Uterus (tissue), 4 donors: ENCODE measurements at places on chromosomes 16 and 17.

- DNase-seq, result no peak
Measured at GRCh38 chr17:46842835-46843234, 8.5 kb upstream of the WNT9B start.

- no peak for DNase-seq
Measured at GRCh38 chr16:82657239-82657638, 30.5 kb downstream of the CDH13 start.

- DNase-seq, result no peak
Measured at GRCh38 chr17:49910094-49910857, 58.7 kb upstream of the DLX4 start.

GRCh38 chr17:14746822-14747602 lies 446.1 kb downstream of the HS3ST3B1 start:
- no peak for DNase-seq

DNA sequence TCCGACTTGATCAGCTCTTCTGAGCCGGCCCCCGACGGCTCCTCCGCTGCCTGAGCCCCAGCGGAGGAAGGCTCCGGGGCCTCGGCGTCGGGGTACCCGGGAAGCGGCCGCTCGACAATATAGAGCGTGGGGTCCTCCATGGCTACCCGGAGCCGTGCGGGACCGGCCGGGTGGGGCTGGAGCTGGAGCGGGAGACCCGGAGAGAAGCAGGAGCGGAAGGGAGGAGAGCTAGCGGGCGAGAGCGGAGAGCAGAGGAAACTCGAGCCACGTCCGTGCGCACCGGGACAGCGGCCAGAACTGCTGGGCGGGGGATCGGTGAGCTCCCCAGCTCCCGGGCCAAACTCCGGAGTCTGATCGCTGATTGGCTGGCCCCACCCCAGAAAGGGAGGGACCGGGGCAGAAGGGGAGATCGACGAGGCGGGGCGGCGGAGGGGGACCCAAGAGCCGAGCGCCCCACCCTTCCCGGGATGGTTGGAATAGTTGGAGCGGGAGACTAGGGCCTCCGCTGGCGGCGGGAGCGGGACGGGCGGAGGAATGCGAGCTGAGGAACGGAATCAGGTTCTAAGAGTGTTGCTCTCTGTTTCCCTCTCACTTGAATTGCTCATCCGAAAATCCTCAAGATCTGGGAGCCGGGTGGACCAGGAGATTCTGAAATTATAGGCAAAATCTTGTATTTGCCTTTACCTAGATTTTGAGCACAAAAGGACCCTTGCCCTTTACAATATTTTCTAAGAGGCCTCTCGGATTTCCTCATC lies at the start of gene CAVIN1:
Gene CAVIN1, minus strand, starts transcription at position 299 of the 755 bp plus-strand sequence. Its CDS starts 159 bp downstream, at position 140.
- DNase-seq, result peak; percentile 100

- no peak for DNase-seq
Measured at GRCh38 chr17:30449480-30449879, 27.7 kb upstream of the GOSR1 start.

- no peak for DNase-seq
Measured at GRCh38 chr17:59812139-59812538, 80.6 kb downstream of the TUBD1 start.

- DNase-seq, result no peak
Measured at GRCh38 chr16:24844101-24845030, 1.4 kb upstream of the SLC5A11 start.

DNA sequence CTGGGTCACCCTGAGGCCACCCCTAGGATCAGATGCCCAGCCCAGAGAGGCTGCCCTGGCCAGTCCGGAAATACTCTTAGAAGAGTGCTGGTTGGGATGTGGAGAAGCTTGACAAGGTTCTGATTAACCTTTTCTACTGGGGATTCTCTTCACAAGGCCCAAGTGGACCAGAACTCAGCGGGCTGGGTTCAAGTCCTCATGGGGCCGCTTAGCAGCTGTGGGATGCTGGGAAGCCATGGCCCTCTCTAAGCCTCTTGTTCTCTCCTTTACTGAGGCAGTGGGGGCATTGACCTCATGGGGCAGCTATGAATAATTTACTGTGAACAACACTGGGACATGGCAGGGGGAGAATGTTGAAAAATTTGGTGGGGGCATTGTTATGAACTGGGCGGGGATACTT lies 92.8 kb downstream of the CYLD start:
- DNase-seq, result no peak

DNA sequence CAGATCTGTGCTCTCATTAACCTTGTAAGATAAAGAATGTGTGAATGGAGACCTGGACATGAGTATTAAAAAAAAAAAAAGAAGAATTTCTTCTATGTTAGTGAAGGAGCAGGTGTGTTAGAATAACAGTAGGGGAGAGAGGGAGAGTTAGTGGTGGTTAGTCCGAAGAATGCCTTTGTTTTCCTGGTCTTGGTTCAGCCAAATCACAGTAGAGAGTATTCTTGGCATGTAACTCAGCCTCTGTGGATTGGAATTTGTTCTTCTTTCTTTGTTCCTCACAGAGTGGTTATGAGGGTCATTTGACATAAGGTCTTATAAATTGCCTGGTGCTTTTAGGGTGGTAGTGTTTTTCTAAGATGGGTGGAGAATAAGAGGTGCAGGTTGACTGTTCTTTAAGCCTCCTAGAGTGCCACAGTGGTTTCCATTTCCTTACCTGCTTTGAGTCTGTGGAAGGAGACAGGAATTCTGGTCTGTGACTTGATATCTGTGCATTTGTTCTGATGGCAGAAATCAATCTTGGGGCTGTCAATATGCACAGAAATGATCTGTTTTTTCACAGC lies 17.6 kb downstream of the NUP93 start:
- DNase-seq, result no peak

DNA sequence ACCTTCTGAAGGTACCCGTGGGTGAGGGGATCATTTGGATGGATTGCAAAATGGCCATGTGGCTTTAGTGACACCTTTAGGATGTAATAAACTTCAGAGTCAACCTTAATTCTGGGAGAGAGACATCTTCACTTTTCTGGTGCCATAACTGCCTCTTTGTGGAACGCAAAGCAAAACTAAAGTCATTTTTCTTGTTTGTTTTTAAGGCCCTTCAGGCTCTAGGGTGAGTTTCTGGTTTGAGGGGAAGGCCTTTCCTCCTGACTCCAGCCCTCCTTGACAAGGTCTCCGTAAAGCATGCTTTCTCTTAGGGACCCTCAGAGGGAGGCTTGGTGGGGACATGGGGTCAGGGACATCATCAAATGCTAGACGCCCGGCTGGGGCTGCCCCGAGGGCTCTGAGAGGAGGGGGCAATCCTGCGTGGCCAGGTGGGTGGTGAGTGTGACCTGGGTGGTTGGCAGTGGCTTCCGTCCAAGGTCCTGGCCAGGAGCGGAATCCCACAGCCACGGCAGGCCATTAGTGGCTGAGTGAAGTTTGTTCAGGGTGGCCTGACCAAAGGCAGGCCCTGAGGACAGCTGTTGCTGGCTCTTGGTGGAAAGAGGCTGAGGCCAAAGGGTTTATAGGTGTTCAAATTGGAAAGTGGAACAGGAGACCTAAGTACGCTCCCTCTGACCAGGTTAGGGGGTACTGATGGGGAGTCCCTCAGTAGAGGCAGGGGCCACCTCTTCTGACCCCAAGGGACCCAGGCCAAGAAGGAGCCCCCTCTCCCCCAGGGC lies 112.2 kb downstream of the METRNL start:
- DNase-seq, result peak; percentile 10

DNA sequence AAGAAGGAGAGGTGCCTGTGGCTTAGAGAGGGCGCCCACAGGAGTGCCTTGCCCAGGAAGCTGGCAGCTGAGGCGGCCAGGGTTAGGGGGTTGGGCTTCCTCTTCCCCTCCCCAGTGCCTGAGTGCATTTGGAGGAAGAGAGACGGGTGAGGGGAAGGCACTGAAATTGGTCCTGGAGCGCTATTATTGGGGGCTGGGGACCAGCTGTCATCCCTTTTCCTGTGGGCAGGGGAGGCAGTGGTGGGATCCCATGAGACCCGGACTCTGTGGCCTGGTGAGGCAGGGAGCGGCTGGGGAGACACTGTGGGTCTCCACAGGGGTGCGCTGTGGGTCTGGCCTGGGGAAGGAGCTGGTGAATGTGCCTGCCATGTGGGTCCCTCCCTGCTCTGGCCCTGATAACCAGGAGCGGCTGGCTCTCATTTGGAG lies 259.7 kb downstream of the SEC14L1 start:
- no peak for DNase-seq

- DNase-seq, result no peak
Measured at GRCh38 chr16:56286809-56287208, 95.5 kb downstream of the GNAO1 start.

DNA sequence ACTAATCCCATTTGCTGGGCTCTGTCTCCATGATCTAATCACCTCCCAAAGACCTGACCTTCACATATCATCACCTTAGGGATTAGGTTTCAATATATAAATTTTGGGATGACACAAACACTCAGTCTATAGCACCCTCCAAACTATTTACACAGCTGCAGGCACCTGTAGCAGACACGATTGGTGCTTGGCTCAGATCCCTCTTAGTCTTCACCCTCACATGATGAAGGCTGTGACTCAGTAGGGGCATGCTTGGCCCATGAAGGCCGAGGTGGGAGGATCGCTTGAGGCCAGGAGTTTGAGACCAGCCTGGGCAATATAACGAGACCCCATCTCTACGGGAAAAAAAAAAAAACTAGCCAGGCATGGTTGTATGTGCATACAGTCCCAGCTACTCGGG lies 73.5 kb downstream of the HS3ST2 start:
- DNase-seq, result no peak

DNA sequence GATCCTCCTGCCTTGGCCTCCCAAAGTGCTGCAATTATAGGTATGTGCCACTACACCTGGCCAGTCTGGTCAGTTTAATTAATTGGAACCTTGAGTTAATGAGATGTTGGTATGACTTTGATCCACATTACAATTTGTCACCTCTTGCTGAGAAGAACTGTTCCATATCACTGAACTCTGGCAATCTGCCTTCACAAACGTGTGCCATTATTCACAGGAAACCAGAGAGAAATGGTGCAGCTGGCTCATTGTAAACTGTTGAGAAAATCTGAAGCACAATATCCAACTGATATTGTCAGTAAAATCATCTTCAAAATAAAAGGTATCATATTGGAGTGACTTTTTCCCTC lies 39.3 kb upstream of the YPEL2 start:
- DNase-seq, result no peak

DNA sequence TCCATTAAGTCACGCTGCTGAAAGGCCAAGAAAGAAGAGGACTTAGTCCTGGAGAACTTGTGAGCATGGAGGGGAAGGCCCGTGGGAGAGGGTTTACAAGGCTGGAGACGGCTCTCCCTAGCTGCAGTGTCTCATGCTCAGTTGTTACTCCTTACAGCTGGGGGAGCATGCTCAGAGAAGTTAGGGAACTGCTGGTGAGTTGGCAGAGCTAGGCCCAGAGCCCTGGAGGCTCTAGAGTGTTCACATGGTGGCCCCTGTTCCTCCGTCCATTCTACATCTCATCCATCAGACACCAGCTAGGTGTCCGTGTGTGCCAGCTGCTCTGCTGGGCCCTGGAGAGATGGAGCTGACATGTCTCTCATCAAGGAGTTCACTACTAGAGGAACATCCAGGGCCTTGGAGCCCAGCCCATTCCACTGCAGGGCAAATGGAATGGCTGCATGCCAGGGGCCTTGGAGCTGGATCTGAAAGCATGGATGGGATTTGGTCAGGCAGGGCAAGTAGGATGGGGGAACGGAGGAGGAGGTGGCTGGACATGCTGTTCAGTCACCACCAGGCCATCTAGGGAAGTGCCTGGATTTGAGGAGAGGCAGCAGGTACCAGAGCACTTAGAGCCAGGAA lies 6.3 kb downstream of the XYLT2 start:
- DNase-seq, result no peak

DNA sequence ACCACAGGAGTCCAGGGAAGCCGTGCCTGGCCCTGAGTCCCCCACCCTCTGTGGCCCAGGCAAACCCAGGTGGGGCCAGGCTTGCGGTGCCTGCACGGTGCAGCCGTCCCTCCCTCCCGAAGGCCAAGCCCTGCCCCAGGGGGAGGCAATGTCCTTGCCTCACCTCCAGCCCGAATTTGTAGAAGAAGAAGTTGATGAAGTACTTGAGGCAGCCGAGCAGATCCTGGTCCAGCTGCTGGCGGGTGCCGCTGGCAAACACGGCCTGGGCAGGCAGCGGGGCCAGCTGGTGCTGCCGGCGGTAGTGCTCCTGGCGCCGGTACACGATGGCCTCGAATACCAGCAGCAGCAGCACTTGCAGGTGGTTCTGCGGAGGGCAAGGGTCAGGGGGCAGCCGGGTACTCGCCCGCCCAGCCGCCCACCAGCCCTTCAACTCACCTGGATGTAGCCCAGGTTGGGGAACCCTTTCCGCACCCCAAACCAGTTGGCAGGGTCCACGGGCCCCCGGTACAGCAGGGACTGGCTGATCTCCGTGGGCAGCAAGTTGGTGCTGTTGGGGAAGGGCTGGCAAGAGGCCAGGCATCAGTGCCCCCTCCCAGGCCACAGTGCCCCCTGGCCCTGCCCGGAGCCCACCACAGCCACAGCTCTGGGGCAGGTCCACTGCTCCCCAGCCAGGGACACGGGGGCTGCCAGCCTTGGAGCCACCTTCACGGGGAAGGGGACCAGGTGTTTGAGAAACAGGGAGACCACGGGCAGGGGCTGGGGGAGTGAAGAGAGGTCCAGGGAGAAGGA lies 26.1 kb downstream of the CTU2 start:
- DNase-seq, result no peak

GRCh38 chr17:17567631-17568030 lies 23.9 kb downstream of the PEMT start:
- no peak for DNase-seq

DNA sequence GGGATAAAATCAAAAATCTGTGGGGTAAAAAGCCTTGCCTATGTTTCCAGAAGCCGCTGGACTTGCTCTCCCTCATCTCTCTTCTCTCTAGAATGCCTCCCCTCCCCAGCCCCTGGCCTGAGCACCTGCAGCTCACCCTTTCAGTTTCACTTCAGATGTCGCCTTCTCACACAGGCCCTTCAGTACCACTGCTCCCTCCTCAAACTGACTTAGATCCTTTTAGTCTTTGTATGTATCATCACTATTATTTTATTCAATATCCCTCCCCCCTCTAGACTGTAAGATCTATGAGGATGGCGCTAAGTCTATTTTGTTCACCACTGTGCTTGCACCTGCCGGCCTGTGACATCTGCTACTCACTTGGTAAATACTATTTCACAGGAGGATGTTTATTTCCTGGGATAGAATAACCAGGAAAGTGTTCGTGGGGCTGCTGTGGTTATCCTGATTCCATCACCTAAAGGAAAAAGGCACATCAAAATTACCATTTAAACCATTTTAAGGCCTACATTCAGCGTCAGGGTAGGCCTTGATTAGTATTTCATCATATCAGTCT lies 122.3 kb downstream of the MRTFB start:
- DNase-seq, result no peak

GRCh38 chr17:57600074-57600473 lies 145.0 kb downstream of the CCDC182 start:
- DNase-seq, result no peak

- DNase-seq, result no peak
Measured at GRCh38 chr17:1009229-1010085, 12.5 kb downstream of the TIMM22 start.

DNA sequence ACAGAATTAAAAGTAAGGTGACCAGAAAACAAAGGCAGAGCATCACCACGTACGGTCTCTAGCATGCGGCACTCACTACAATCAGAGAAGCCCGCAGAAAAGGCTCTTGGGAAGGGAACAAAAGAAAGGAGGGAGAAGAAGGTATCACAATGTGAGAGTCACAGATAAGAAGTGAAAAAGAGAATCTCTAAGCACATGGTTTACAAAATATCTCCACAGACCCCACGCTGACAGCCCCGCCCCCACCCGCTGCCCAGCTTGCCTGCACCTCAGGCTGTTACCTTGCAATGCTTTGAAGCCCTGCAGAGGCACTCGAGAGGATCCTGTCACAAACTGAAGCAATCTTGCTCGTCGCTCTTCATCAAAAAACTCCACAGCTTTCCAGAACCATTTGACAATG lies 40.5 kb downstream of the CEP95 start:
- DNase-seq, result no peak

- no peak for DNase-seq
Measured at GRCh38 chr16:86429663-86430062, 80.7 kb upstream of the FOXF1 start.
